Fibroblast of skin of right quadriceps (primary cell): ENCODE measurements at places on chromosomes 2 and 18.

DNA sequence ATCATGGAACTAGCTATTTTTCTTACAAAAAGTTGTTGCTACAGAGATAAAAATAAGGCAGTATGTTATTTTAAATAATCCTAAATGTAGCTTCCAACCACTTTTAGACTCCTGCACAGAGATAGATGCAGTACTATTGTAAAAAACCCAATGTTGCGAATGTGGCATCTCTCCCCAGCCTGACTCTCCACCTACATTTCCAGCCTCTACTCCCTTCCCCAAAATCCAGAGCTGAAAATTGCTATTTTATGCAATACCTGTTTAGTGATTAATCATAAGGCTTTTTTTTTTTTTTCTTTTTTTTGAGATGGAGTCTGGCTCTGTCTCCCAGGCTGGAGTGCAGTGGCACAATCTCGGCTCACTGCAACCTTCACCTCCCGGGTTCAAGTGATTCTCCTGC is 39.4 kb downstream of the SPRED2 start:
- no peak for DNase-seq

- peak; percentile 76 for DNase-seq
Observed at GRCh38 chr2:57720728-57721627, 325.6 kb upstream of the VRK2 start.

DNA sequence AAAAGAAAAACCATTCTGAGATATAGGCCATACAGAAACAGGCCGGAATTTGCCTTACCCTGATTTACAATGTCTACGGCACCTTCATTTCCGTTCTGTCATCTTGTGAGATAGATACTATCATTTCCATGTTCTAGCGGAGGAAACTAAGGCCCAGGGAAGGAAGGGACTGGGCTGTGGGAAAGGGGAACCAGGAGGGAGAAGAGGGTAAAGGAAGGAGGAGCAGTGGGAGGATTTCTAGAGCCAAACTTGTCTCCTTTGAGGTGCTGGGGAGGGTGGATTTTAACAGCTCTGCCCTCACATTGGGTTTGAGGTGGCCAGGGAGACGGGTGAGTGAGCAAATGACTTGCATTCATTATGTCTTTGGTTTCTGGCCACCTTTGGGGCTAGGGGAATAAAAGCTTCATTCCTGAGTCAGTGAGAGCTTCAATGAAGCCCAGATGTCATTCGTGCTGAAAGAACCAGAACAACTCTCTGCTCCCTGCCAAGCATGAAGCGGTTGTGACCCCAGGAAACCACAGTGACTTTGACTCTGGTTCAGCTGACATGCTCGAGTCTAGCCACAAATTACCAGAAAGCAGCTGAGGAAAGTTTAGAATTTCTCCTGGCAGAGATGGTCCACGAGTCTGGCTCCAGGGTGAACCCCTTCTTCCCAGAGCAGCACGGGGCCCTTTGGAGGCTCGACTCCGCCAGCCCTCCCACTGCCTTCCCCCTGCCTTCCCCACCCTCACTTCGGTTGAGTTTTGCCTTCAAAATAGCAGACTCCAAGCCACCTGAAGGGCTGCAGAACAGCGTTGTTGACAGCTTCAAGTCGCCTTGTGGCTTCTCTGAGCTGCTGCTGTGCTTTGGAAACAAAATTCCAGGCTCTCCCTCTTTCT is 3.8 kb downstream of the ACTG2 start:
- DNase-seq: peak; percentile 95

DNA sequence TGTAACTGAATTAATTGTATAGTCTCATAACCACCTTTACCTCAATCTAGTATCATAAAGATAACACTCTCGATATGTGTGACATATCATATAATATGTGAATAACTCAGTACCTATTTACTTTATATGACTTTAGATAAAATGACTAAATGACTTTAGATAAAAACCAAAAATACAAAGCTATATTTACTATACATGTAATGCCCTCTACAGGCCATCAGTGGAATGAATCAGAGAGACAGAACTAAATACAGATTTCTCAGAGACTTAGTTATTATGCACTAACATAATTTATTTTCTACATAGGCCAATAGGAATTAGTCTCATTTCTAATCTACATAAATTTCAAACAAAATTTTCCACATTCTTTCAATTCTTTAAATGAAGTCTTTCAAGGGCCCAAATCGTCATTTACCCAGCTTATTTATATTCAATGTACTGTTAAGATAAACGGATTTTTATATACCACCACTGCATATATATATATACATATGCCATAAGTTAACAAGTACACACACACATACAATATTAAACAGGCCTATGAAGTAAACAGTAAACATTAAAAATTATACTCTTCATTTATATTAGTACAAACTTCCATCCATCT is 219.9 kb downstream of the EXOC6B start:
- no peak for DNase-seq

DNA sequence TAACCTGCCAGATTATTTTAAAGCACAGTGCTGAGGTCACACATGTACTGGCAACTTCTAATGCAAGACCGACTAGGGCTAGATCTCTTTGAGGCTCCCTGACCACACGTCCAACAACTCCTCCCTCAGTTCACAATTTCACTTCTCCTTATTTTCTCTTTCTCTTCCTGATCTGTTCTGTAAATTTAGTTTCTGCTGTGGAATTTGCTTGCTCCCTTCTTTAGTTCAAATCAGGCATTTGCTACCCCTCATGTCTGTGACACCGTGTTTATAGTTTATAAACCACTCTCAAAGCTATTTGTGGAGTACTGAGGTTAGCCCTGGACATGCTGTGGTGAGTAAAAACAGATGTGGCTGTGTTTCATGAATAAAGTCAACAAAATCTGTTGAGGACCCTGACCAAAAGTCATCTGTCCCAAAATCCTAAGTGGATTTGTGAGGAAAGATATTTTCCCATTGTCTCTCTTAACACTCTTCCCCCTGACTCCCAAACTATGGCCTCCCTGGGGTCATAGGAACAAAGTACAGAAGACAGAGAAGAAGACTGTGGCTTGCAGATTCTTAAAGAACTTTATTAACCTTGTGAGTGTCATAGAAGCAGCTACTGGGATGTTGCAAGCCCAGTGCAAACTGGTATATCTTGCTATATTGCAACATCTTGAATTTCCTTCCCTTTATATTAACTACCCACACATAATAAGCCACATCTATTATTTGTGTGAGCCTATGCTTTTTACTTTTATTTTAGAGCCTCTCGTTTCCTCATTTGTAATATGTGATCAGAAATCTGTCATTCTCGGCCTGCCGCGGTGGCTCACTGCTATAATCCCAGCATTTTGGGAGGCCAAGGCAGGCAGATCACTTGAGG is 3.5 kb upstream of the NAGK start:
- no peak for DNase-seq

DNA sequence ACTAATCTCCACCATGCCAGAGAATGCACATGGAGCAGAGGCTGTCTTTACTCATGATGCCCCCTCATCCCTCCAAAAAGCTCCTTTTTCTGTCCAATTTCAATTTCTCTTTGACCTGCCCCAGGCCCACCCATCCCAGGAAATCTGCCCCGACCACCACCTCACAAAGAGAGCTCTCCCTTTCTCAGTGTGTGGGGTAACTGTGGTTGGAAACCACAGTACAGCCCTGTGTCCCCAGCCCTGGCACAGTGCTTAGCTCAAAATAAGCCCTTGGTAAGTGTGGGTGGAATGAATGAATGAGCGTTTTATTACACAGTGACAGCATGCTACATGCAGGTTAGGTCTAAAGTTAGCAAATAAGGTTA is 43.7 kb upstream of the CAB39 start:
- no peak for DNase-seq

- DNase-seq: no peak
Observed at GRCh38 chr2:229582151-229582550, 132.2 kb downstream of the DNER start.

DNA sequence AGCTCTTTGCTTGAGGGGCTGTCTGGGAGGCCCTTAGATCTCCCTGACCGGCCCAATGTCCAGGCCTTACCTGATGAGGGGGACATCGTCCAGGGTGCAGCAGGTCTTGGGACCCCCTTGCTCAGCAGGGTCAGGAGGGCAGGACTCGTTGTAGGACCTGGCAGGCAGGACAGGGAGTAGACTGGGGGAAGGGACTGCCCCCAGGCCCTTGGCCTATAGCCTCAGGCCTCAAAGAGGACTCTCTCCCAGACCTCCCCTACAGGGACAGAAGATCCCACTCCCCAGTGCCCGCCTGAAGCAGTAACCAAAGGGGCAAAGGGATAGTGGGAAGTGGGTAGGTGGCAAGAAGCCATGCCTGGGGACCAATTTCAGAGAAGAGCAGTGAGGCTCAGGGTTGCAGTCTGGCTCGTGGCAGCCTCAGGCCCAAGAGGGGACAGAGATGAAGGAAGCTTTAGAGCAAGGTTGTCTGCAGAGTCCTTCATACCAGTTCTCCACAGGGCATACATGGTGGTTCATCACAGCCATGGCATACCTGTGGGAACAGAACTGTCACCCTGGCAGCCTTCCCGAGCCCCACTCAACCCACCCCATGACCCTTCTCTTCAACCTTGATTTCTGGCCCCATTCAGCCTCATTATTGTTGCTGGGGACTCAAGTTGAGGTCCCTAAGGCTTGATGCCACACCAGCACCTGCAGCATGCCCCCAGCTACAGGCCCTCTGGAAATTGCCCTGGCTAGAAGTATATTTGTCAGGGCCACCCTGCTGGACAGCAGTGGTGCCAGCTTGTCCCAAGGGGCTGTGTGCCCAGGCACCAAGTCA is 1.3 kb downstream of the TMEM150A start:
- DNase-seq: no peak

- peak; percentile 79 for DNase-seq
Observed at GRCh38 chr18:3649633-3650426, 199.9 kb downstream of the TGIF1 start.

- DNase-seq: no peak
Observed at GRCh38 chr18:11655606-11655932, 33.5 kb upstream of the GNAL start.

DNA sequence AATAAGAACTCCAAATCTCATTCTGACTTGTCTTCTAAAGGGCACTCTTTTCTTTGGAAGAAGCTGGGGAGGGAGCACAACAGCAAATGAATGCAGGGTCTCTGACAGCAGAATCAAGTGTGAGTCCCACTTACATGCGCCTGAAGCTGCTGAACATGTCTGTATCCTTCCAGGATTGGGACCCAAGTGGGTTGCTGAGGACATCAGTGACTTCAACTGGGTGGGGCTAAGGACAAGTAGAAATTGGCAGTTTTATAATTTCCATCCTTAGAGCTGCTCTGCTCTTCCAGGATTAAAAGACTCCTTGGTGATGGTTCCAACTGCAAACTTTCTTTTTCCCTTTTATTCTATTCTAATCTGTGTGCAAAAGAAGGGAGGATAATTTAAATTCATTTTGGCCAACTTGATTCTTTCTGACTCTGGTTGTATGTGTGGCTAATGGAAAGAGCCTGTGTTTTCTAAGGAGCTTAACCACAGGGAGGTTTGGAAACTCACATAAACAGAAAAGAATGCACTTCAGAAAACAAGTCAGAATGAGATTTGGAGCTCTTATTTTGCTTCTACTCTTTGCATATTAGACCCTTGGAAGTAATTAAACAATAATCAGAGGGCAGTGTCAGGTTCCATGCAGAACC is 20.6 kb downstream of the ANTXR1 start:
- no peak for DNase-seq

GRCh38 chr2:208542465-208543041 is 136.0 kb downstream of the PTH2R start:
- DNase-seq: no peak

GRCh38 chr2:19358242-19359020 is at the start of gene OSR1:
Gene OSR1 (minus strand): TSS chr2:19358623. CDS start chr2:19353805, 4,818 bp downstream.
- peak; percentile 81 for DNase-seq

GRCh38 chr2:39873586-39873985 is 94.5 kb upstream of the THUMPD2 start:
- no peak for DNase-seq

GRCh38 chr2:112189001-112189556 is 50.9 kb downstream of the FBLN7 start:
- DNase-seq: no peak

- DNase-seq: no peak
Observed at GRCh38 chr2:234425639-234426603, 71.0 kb downstream of the ARL4C start.

DNA sequence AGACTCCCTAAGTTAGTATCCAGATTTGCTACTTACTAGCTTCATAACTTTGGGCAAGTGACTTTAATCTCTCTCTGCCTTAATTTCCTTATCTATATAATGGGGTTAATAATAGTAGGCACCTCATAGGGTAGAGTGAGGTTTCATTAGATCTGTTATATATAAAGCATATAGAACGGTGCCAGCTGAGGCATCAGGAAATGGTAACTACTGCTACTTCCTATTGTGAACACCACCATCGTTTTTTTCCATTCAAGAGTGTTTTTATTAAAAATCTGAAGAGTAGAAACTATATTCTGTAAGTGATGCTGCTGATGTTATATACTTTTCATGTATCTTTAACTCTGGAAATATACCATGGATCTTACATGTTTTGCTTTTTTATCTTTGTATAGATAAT is 44.3 kb downstream of the MALT1 start:
- no peak for DNase-seq

GRCh38 chr18:67553437-67553836 is 36.9 kb upstream of the DSEL start:
- DNase-seq: no peak

GRCh38 chr2:210965472-210965871 is 409.1 kb downstream of the CPS1 start:
- DNase-seq: no peak

DNA sequence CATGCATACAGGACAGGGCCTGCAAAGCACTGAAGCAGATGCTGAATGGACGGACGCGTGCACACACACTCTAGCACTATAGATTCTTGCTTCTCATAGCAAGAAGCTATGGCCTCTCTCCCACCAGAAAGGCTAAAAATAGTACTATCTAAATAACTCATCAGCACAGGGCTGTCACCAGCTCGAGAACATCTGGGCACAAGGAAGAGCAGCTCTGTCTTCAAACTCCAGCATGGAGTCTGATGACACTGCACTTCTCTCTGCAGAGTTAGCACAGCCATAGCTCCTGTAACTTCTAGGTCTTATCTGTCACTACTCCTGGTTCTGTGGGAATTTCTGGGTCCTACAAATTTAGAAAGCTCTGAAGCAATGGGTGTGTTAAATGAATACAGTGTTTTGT is 123.5 kb downstream of the MYO5B start:
- DNase-seq: no peak

DNA sequence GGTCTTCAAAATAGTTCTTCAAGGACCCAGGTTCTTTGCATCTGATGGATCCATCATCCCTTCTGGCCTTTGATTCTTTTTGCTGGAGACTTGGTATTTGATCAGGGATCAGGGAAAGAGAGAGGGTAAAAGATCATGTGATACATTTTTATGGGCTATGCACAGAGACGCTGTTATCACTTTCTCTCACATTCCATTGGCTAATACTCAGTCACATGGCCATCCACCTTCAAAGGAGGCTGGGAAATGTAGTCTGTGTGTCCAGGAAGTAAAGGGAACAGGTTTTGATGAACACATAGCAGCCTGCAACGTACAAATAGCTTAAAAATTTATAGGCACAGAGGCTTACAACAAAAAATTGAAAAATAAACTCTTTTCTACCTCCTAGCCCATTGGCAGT is 629.6 kb upstream of the FANCL start:
- DNase-seq: no peak

DNA sequence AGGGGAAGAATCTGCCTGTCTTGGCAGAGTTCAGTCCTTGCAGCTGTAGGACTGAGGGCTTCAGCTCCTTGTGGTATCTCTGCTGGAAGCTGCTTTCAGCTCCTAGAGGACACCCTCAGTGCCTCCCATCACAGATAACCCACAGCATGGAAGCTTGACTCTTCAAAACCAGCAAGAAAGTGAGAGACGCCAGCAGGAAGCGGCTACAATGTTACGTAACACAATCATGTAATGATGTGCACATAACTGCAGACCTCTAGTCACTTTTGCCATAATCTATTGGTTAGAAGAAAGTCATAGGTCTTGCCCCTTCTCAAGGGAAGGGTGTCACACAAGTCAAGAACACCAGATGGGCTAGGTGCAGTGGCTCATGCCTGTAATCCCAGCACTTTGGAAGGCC is 69.1 kb upstream of the AFF3 start:
- no peak for DNase-seq
